CD4-positive, alpha-beta T cell treated with Interleukin-4 for 4 hours (primary cell): ENCODE measurements at places on chromosomes 6 and 20.

GRCh38 chr6:118705544-118706491 is 54.4 kb upstream of the CEP85L start:
- peak; percentile 44 for DNase-seq

DNA sequence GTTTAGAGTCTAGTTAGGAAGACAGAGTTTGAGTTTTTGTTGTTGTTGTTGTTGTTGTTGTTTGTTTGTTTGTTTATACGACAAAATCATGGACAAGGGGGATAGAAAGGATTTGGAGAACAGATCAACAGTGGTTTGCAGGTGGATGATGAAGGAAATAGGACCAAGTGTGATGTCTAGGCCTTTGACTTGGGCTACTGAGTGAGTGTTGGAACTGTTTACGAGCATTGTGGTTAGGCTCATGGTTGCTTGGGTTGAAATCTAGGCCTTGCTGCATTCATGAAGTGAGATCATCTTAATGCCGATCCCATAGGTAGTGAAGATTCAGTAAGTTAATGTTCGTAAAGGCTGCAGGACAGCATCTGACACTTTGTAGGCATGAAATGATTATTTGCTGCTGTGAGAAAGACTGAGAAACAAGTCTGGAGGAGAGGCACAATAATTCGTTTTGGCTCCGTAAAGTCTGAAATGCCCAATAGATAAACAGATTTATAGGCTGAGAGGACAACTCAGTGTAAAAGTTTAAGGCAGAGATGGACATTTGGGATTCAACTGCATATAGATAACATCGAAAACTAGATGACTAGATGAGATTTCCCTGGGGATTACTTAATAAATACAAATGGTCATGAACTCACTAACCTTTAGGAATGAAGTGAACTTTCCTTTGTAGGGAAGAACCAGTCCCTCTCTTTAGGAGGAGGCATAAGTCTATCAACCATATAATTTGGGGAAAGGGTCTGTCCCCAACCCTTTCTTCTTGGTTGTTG is 70.0 kb downstream of the HDDC2 start:
- no peak for DNase-seq

GRCh38 chr6:38020593-38020992 is 201.1 kb downstream of the ZFAND3 start:
- no peak for DNase-seq

DNA sequence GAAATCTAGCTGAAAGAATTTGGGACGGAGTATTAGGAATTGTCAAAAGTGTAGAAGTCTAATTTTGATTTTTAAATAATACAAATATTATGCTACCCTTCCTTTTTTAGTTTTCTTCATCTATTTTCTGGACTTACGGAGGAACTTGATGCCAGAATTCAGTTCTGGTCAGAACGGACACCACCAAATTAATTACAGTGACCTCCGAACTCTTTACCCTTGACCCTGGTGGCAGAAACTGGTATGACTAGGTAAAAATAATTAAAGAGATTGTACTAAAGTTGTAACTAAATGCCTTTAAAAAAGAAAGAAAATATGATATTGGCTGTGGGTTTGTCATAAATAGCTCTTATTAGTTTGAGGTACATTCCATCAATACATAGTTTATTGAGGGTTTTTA is 751.1 kb upstream of the MAP3K7 start:
- DNase-seq: no peak

GRCh38 chr6:130574146-130574545 is 208.3 kb downstream of the TMEM200A start:
- no peak for DNase-seq

DNA sequence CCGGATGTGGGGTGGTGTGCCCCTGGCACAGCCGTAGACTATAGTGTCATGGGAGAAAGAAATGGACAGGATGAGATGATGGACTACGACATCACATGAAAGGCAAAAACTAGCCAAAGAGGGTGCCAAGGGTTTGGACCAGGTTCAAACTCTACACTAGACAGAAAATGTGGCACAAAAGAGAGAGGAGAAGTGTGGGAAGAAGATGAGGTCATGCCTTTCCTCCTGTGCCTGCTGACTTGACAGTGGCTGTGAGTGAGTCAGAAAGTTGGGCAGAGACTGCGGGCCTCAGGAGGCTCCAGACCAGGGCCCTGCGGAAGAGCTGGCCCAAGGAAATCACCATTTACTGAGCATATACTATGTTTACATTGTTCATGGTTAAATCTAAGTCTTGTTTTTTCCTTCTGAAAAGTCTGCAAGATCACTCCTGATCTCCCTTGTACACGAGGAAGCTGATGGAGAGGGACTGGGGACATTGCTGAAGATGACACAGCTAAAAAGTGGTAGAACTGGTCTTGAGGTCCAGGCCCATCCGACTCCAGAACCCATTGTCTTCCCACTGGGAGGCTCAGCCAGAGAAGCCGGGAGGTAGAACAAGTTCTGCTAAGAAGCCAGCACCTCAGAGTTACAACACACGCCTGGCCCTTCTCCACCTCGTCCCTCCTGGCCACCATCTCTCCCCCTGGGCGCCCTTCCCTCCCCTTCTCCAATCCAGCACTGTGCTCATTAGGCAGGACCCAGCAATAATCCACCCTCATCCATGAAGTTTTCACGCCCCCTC is 35.6 kb downstream of the CNKSR3 start:
- DNase-seq: no peak

DNA sequence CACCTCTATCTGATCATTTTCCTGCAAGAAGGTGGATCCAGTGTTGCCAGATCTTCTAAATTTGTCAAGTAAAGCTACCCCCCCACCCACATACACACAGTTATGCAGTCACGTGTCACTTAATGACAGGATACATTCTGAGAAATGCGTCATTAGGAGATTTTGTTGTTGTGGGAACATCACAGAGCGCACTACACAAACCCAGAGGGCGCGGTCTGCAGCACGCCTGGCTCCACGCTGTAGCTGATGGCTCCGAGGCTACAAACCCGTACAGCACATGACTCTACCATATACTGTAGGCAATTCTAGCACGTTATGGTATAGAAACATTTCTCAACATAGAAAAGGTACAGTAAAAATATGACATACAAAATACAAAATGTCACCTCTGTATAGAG is 126.9 kb downstream of the SYCP2 start:
- DNase-seq: no peak

- no peak for DNase-seq
These were observed 422.6 kb downstream of the HTR1B start for GRCh38 chr6:77040568-77041195.

GRCh38 chr6:99356641-99357040 is 7.2 kb upstream of the FAXC start:
- no peak for DNase-seq

DNA sequence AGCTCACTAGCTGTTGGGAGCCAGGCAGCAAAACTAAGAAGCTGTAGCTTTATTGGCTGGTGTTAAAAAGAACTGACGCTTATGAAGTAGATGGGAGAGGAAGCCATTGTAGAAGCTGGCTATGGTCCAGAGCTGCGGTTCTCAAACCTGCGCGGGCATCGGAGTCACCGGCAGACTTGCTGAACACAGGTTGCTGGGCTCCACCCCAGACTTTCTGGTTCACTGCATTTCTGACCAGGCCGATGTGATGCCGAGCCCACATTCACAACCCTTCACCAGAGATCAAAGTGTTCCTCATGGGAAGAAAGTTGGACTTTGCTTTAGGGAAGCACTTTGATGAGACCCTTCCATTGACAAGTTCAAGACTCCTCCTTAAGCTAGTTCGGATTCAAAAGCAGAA is 231.6 kb downstream of the QKI start:
- no peak for DNase-seq

DNA sequence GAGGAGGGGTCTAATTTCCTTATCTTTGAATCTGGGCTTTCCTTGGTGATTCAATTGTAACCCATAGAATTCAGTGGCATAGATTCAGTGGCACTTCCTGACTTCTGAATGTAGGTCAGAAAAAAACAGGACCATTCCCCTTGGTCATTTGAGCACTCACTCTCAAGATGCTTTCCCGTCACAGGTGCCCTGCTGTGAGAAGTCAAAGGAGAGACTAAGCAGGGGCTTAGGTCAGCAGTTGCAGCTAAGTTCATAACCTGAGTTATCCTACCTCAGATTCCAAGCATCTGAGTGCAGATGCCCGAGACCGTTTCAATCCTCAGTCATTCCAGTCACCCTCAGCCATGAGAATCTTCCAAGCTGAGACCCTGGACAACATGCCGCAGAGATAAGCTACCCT is 506.6 kb downstream of the FRK start:
- no peak for DNase-seq

GRCh38 chr20:51660672-51661608 is 107.2 kb downstream of the ATP9A start:
- DNase-seq: no peak

DNA sequence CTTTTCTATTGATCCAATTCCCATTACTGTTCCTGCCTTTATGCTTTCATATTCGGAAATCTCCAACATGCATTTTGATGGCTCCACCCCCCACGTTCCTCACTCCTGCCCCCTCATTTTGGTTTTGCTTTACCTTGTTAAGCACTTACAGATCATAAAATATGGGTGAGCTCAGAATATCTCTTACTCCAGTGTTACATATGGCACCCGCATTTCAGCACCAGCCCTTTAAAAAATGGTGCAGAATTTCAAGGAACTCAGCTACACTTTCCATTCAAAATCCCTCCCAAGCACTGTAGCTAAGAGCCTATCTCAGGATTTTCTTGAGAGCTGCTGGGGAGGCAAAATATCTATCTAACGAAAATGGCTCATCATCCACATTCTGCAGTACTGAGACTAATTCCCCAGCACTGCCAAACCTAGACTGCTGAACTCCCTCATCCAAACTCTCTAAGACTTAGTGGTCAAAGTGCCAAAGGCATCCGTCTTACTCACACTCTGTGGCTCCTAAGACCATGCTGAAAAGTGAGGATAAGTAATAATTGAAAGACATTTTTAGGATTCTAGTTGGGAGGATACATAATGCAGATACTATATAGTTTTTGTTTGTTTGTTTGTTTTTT is 7.8 kb downstream of the SGK1 start:
- no peak for DNase-seq

- DNase-seq: no peak
These were observed 24.5 kb downstream of the TTBK1 start for GRCh38 chr6:43267619-43268354.

- DNase-seq: no peak
These were observed 158.3 kb downstream of the FRK start for GRCh38 chr6:115902436-115902835.

DNA sequence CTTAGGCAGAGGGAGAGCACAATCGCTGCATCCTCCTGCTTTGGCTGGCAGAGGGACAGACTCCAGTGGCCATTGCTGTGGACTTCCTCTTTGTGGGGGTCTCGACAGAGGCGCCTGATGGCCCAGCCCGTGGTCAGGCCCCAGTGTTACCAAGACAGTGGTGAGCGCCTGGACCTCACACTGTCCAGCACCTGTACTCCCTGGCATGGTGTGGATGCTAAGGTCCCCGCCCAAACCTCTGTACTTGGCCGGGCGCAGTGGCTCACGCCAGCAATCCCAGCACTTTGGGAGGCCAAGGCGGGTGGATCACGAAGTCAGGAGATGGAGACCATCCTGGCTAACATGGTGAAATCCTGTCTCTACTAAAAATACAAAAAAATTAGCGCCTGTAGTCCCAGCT is 2.3 kb upstream of the NTSR1 start:
- no peak for DNase-seq

GRCh38 chr20:19380211-19380610 is 167.8 kb downstream of the SLC24A3 start:
- DNase-seq: no peak

- DNase-seq: no peak
These were observed 8.3 kb downstream of the NHSL1 start for GRCh38 chr6:138491017-138491416.

GRCh38 chr6:69623357-69623756 is 173.5 kb downstream of the LMBRD1 start:
- DNase-seq: no peak

- DNase-seq: peak; percentile 37
These were observed 85.4 kb downstream of the HFE start for GRCh38 chr6:26172608-26172968.

DNA sequence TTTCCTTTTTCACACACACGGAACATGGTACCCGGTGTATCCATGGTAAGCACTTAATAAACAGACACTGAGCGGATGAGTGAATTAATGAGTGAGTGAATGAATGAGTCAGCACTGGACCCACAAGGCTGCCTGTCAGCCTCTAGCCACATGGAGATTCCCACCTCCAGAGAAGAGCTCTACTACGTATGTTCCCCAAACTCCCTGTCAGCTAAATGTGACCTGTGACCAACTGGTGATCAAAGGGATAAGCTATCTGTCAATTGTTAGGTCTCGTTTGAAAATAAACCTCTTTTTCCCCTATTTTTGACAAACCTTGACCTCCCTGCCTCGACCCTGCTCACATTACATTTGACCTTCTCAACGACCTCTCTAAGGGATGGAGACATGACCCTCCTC is 24.5 kb upstream of the TAF8 start:
- no peak for DNase-seq

DNA sequence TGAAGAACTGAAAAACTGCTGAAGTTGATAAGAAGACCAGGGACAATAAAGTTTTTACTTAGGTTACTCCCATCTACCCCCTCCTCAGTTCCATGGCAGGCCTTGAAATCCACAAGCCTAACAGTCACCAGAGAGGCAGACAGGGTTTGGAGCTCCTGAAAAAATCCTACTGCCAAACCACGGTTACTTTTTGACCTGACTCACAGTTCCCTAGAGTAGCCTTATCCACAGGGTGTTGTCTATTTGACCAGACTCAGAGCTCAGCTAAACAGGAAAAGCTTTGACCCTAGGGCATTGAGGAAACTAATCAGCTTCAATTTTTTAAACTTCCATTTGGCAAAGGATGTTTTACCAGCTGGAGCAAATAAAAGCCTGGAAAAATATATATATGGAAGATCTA is 257.7 kb upstream of the NT5E start:
- no peak for DNase-seq

GRCh38 chr20:53020834-53021233 is 48.7 kb downstream of the TSHZ2 start:
- DNase-seq: no peak

DNA sequence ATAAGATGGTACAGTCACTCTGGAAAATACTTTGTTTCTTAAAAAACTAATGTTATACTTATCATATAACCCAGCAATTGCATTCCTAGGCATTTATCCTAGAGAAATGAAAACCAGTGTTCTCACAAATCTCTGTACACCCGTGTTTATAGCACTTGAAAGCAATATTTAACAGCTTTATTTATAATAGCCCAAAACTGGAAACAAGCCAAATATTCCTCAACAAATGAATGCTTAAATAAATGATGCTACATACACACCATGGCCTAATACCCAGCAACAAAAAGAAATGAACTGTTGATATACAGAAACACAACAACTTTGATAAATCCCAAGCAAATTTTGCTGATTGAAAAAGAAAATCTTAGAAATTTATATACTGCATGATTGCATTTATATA is 51.3 kb downstream of the GFRA4 start:
- DNase-seq: no peak

DNA sequence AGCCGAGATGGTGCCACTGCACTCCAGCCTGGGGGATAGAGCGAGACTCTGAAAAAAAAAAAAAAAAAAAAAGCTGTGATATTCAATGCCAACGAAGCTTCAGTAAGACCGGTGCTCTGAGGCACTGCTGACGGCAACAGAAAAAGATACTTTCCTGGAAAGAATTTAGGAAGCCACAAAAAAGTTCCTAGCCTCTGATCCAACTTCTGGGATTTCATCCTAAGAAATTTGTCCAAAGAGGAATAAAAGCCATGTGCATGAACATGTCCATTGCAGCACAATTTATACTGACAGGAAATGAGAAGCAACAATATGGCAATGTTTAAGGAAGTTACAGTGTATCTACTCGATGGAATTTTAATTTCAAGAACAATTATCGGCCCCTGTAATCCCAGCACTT is 24.5 kb upstream of the CARMIL1 start:
- no peak for DNase-seq

- DNase-seq: no peak
These were observed 328.4 kb upstream of the SOX4 start for GRCh38 chr6:21265034-21265729.
